ENCODE measurements at places on chromosomes 1 and 21.

DNA sequence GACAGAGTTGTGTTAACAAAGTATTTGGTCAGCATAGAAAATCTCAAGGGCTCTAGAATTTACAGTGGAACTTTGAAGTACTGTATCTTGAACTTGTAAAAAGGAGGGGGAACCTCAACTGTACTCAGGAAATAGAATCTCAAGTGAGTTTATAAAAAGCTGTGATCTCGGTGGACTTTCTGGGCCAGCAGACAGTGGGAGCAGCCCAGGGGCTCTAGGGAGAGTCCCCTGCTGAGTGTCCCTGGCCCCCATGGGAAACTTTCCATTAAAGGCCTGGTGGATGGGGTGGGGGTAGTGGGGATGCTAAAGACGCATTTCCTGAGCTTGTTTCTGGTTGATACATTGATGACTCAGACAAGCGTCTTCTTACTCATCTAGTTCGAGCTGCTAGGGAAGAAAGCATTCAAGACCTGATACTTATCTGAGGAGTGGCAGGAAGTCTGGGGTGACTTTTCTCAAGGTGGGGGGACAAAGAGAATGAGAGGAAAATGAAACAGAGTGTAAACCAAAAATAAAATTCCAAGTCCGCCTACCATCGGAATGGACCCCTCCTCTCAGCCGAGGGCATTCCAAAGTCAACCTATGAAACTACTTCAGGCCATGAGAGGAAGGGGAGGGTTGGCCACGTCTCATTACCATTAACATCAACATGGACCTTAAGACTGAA lies 65.5 kb downstream of the NID1 start:
- DNase-seq, result no peak

GRCh38 chr1:155856257-155856974 lies 598 bp downstream of the GON4L start:
- no peak for DNase-seq

DNA sequence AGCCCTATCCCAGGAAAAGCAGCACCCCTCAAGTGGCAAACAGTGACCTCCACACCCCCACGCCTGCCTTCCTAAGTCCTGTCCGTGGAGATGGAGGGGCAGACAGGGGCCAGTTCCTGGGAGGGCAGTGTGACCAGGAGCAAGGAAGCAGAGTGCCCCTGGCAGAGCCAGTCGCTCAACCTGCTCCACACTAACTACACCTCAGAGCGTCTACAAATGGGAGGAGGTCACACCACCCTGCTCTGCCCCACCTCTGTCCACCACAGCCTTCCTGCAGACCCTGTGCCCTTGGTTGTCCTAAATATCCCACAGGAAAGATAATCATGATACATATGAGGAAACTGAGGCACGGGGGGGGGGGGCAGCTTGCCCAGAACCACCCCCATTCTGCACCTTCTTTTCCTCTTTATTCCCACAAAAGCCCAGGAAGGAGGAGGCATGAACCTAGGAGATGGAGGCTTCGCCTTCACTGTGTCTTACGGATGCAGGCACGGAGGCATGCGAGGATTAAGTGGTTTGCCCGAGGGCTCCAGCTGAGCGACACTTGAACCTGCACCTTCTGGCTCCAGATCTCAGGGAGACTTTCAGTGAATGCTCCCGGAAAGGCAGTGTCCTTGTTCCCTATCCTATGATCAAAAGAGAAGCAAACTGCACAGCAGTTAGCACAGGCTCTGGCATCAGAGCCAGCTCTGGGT lies 42.7 kb upstream of the SELENON start:
- no peak for DNase-seq

- DNase-seq, result no peak
Observed at GRCh38 chr1:17081439-17081838, 27.6 kb upstream of the SDHB start.

- peak; percentile 4 for DNase-seq
Observed at GRCh38 chr21:35390013-35390776, 341.1 kb upstream of the RUNX1 start.

- no peak for DNase-seq
Observed at GRCh38 chr1:39165049-39165448, 39.4 kb upstream of the MACF1 start.

Data from HT-29 (cell line).